ENCODE measurements at places on chromosomes 1 and 21.

DNA sequence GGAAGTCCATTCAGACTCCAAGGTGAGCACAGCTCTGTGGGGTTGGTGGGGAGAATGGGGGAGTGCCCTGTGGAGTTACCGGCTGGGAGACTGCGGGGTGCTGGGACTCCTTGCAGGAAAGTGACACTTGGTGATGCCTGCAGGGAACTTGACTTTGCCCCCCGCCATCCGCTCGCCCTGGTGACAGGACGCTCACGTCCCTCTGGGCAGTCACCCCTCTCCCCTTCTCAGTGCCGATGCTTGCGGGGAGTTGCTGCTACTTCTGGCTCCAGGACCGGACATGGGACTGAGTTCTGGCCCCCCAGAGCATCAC, 209.5 kb upstream of the C1orf174 start:
- peak; percentile 33 for DNase-seq

GRCh38 chr1:236041631-236042618, 23.0 kb downstream of the NID1 start:
- no peak for DNase-seq

DNA sequence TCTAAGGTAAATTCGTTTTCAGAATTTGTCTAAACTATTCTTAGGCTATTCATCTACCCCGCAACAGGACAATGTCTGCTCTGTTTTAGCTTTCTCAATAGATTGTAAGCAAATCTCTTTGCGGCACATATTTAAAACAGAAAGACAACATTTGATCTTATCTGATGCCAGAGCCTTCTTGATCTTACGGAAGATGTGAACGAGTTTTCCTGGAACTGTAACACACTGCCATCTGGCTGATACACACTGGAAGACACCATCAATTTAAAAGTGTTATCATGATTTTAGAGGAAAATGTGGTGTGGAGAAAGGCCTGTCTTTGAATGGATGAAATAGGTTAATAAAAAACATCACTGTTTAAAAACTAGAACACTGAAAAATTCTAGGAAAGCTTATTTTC, 36.1 kb downstream of the COA6 start:
- DNase-seq, result no peak

GRCh38 chr1:2233468-2233867, 5.3 kb downstream of the SKI start:
- DNase-seq, result peak; percentile 80

DNA sequence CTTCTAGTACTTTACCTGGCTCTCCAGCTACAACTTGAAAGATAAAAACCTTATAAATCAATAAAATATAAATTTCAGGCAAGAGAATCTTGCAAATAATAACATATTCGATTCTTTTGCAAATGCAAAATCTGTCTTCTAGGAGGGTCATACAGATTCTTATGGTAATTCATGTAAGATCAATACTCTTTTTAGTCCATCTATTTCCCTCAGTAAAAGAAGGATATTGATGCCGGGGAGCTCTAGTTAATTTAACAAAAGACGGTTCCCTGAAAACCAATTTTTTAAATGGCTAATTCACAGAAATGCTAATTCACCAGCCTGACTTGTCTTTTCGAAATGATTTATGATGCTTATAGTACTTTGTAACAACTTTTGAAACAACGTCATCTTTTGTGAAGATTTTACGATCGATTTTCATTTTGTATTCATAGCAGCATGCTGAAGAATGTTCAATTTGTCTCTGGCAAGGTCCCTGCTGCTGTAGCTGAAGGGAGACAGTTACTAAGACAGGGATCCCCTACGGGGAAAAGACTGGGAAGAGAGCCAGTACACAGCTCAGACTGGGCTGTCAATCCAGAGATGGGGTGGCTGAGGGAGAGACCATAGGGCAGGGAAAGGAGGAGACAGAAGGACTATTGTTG, 90.6 kb upstream of the SPAG17 start:
- DNase-seq, result no peak

GRCh38 chr1:85801520-85801919, 93.3 kb upstream of the ZNHIT6 start:
- DNase-seq, result no peak

- no peak for DNase-seq
Observed at GRCh38 chr1:67773462-67773861, 59.8 kb downstream of the GNG12 start.

DNA sequence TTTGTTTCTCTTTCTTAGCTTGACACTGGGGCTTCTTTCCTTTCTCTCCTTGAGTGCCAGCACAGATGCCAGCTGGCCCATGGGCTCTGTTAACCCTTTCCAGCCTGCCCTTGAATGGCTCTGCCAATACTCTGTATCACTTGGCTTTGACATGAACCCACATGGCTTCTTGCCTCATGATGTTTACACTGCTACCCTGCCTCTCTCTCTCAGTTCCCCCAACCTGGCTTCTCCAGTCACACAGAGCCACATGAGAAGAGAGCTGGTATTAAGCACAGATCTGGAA, 262.4 kb downstream of the OMA1 start:
- DNase-seq, result no peak

GRCh38 chr1:203338335-203339036, 12.4 kb downstream of the FMOD start:
- peak; percentile 86 for DNase-seq

DNA sequence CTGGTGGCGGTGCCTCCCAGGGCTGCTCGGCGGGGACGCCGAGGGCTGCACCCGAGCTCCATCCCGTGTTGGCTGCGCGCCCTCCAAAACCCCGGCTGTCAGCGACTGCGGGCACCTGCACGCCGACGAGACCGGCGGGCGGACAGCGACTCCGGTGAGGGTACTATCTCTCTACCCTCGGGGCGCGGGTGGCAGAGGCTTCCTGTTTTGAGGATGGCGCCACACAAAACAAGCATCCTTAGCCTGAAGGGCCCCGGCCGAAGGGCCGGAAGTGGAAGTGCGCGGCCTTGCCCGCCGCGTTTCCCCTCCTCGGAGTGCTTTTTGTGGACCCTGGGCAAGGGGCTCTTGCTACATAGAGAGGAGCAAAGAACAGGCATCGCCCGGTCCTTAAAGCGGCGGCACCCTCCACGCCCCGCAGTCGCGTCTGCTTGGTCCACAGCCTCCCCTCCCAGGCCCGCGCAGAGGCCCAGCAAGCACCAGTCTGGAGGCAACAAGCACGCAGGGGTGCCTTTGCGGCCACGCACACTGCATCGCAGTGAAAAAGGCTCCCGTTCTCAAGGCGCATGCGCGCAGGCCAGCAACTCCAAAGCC, 561 bp upstream of the COQ8A start:
- DNase-seq, result peak; percentile 96

- DNase-seq, result no peak
Observed at GRCh38 chr21:28309596-28309995, 683.1 kb downstream of the LTN1 start.

DNA sequence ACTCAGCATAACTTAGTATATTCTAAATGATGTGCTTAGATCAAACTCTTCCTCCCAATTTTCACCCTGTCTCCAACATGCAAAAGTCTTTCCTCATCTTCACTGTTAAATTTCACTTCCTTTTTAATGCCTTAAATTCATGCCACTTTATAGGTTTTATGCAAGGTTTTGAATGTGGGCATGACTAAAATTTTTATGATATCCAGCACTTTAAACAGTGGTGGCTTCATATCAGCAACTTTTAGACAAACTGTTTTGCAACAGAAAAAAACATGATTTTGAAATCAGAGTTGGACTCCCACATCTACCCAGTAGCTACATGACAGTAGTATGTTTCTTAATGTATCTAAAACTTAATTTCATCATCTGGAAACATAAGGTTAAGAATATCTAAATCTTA, 84.7 kb upstream of the ZP4 start:
- no peak for DNase-seq

GRCh38 chr1:114669562-114670082, at the start of gene DENND2C:
Gene DENND2C (minus strand): TSS chr1:114670049. CDS start chr1:114625984, 44,065 bp downstream.
- no peak for DNase-seq

GRCh38 chr1:100076744-100077143, 56.0 kb downstream of the SASS6 start:
- no peak for DNase-seq

- no peak for DNase-seq
Observed at GRCh38 chr21:45632637-45633251, 10.8 kb upstream of the PCBP3 start.

- peak; percentile 63 for DNase-seq
Observed at GRCh38 chr1:57423656-57424211, at the start of gene DAB1. Gene DAB1 (minus strand): TSS chr1:57424060. CDS start chr1:57291030, 133,030 bp downstream.

DNA sequence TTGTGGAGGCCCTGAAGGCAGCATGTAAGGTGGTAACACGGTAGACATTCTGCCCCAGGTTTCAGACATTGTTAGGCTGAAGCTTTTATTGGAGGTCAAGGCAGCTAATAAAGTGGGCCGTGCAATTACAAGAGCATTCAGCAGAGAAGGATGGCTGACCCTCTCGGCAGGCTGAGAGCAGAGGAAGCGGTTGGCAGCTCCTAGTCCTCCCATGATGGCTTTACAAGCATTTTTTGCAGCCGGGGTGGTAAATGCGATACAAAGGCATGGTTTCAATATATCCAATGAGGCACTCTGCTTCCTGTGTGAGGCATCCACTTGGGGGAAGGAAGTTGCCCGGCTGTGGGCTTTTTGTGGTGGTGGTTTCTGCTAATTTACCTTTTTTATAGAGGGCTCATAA, 14.6 kb downstream of the KIF26B start:
- DNase-seq, result no peak

- no peak for DNase-seq
Observed at GRCh38 chr1:21616372-21616771, 52.8 kb downstream of the RAP1GAP start.

DNA sequence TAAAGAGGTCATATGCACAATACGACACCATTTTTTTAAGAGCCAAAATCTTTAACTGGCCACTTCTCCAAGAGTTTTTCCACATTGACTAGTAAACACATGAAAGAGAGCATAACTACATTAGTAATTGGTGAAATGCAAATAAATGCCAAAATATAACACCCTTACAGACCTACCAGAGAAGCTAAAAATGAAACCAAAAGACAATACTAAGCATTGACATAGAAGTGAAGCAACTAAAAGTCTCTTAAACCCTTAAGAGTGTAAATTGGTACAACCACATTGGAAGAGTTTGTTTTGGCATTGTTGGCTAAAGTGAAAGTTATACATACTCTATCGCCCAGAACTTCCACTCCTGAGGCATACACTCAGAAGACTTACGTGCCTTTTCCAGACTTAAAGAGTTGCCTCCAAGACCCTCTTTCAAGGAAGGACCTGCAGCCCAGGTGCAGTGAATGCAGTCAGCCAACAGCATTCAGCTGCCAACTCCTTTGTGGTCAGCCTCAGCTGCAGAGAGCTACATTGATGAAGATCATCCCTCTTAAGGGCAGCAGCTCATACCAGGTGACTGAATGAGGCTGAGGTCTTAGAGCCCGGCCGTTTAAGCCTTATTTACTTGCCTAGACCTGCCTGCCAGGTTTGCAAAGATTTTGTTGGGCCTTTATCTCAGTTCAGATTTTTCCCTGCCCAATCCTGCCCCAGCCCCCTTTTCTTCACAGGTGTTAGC, 839.1 kb upstream of the ADGRL2 start:
- no peak for DNase-seq

DNA sequence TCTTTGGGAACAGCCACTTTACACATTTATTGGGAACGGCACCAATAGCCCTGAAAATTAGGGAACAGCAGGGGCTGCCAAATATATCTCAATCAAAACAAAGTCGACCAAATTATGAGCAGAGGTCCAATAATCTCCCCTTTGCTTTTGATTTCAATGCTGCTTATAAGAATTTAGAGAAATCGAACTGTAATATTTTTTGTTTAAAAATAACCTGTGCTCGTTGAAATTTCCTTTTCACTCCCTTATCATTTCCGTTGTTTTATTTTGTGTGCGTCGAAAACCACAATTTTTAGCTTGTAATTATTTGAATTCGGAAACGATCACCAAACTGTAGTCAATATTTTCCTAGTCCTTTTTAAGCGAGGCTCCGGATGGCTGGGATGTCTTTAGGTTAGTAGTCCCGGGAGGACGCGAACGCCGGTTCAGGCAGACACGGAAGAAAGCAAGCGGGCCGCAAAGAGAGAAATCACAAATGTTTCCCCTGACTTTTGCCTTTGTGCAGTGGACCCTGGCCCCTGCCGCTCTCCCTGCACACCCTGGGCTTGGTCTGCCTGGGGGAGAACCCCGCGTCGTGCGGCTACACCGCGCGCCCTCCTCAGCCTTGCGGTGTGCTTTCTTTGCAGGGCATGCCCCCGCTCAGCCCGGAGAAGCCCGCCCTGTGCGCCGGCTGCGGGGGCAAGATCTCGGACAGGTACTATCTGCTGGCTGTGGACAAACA, 2.3 kb downstream of the LHX9 start:
- DNase-seq, result no peak

- no peak for DNase-seq
Observed at GRCh38 chr21:38645282-38645681, 147.0 kb upstream of the ERG start.

- DNase-seq, result no peak
Observed at GRCh38 chr1:19926296-19927129, 3.1 kb upstream of the PLA2G2E start.

DNA sequence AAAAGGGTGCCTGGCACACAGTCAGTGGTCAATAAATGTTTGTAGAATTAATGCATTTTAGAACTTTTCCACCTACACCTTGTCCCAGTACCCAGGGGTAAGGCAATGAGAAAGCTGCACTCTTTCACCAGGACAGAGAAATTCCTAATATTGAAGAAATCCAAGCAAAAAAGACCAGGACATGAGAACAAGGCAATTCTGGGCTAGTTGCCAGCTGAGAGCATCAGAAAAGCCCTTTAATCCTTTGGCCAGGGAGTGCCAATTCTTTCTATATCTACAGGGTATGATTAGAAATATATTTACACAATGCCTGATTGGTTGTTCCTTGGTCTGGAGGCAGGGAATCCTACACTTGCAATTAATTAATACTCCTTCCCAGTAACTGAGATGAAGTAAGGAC, 492.4 kb upstream of the NFIA start:
- DNase-seq, result no peak

DNA sequence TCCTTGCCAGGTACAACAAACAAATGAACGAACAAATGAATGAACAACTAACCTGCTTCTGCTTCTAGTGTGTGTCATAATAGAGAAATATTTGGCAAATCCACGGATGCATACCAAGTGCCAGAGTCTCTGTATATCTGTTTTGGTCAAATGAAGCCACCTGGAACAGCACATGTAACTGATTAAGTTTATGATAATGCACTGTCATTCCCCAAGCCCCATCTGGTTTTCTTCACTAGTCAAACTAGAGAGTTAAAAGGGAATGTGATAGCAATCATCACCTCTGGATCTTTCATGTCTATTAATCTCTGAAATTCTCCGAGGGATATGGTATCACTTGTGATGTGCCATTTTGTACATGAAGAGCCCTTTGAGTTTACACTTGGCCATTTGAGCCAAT, 21.0 kb upstream of the SCAF4 start:
- no peak for DNase-seq

- DNase-seq, result no peak
Observed at GRCh38 chr1:219467524-219467923, 145.4 kb downstream of the ZC3H11B start.

- DNase-seq, result no peak
Observed at GRCh38 chr1:199913318-199913717, 114.2 kb upstream of the NR5A2 start.

GRCh38 chr1:230308039-230308438, 118.1 kb downstream of the PGBD5 start:
- peak; percentile 66 for DNase-seq
